ENCODE measurements at places on chromosomes 7 and 10.
A peak's percentile ranks its signal among the peaks of the same experiment; 100 is the strongest.

- no peak for DNase-seq
These were observed 707.5 kb upstream of the FZD8 start for GRCh38 chr10:36349445-36350078.

- DNase-seq: no peak
These were observed 75.3 kb downstream of the KIF20B start for GRCh38 chr10:89776665-89777064.

GRCh38 chr10:29981510-29981909 is 77.9 kb downstream of the JCAD start:
- DNase-seq: no peak

DNA sequence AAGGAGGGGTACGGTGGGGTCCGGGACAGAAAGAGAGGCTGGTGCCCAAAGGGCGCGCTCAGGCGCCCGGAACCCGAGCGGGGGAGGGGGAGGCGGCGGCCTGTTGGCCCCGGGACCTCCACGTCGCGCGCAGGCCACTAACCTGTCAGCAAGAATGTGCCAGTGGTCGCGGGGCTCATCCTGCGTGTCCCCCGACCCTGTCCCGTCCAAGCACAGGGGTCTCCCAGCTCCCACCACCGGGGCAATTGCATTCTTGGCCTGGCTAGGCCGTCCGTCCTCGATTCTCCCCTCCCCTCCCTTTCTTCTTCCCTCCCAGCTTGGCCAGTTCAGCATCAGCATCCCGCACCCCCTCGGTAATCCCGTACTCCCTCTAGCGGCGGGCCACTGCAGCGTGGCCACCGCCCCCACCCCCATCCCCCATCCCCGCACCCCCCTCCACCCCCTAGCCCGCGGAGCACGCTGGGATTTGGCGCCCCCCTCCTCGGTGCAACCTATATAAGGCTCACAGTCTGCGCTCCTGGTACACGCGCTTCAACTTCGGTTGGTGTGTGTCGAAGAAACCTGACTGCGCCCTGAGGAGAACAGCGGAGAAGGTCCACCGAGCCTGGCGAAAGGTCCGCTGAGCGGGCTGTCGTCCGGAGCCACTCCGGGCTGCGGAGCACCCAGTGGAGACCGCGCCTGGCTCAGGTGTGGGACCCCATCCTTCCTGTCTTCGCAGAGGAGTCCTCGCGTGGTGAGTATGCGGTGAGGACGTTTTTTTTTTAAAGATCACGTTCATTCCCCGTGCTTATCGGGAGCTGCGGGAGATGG is at the start of gene SGCE:
TSS of gene SGCE (minus strand) at position 286 of the 810 bp plus-strand sequence. CDS start at position 251, 35 bp downstream.
- peak; percentile 6 for DNase-seq

- DNase-seq: no peak
These were observed 559.5 kb upstream of the IGFBP3 start for GRCh38 chr7:46480619-46481018.

- DNase-seq: no peak
These were observed 8.9 kb downstream of the LCOR start for GRCh38 chr10:96840841-96841518.

DNA sequence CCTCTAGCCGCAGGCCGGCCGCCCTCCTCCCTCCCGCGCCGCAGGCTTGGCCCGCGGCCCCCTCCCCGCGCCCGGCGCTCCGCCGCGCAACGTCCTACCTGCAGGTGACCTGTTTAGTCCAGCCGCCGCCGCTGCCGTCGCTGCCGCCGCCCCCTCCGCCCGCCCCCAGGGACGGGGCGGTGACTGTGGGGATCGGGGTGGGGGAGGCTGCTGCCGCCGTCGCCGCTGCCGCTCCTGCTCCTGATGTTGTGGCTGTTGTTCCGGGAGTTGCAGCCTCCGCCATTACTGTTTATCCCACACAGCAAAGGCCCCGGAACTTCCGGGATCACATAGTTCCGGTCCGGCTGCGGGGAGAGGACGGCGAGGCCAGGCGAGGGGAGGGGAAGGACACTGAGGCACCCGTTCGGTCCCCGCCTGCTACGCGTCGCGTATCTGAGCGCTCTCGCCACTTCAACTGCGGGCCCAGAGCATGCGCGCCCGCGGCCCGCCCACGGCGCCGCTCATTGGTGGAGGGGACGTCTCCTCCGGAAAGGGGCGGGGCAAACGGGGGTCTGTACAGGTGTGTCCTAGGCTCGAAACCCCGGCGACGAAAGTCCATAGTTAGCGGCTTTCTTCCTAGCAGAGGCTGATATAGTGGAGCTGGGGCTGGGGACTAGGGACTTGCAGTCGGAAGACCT is at the start of gene MKRN1:
TSS of gene MKRN1 (minus strand) at position 444 of the 677 bp plus-strand sequence. CDS start at position 283, 161 bp downstream.
- peak; percentile 67 for DNase-seq

DNA sequence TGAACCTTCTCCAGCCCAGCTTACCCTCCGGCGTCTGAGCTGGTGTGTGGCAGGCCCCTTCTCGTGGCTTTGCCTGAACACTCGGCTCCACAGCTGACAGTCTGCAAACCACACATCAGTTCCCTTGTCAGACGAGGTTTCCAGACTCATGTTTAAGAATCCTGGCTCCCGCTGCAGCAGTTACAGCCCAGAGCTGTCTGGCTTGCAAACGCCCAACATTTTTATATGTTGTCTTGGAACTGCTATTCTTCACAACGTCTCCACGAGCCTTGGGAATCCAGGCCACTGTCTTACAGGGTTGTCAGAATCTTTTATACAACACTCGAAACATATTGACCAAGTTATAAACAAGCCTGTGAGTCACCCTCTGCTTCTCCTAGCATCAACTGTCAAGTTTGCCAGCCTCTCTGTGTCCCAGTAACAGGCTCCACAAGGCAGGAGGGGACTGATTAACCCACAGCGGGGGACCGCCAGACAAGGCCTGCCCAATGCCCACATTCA is 68.1 kb downstream of the TNS3 start:
- no peak for DNase-seq

DNA sequence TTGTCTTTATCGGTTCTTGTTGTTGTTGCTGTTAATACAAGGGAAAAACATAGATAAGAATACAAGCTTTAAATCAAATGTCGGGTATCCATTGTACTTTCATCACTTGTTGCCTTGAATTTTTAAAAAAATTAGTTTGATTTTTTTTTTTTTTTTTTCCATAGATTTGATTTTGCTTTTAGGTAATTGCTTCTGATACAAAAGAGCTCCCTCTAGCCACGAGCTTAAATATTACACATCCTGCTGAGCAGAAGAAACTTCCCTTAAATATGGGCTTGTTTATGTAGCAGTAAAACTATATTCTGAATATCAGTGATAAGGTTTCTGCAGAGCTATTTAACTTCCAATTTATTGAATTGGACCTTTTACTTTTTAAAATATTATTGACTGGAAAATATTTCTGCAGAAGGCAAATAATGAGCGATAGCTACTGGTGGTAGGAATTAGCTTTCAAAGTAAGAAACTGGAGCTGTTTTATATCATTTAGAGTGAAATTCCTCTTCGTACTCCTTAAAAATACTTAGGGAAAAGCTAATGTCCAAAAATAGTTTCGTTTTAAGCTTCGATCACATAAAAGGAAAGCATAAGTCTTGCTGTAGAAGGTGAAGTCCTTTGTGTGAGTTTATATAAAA is 216.9 kb downstream of the POLR1F start:
- no peak for DNase-seq

- no peak for DNase-seq
These were observed 12.6 kb upstream of the ICA1 start for GRCh38 chr7:8274589-8274988.

DNA sequence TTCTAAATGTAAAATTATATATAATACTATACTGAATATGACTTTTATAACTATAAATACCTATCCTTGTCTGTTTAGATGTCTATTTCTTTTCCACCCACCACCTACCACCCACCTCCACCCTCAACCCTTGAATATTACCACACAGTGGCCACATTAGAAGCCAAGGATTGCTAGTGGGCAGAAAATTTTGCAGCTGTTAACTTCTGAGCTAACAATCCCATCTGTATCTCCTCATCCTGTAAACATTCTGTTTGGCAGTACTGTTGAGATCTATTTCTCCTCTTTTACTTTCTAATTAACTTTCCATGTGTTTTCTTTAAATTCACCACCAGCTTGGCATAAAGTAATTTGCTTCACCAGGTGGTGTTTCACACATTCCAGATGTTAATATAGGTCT is 281.1 kb upstream of the BMPER start:
- no peak for DNase-seq

- no peak for DNase-seq
These were observed 12.3 kb downstream of the MRPS24 start for GRCh38 chr7:43856996-43857395.

- no peak for DNase-seq
These were observed 76.9 kb downstream of the SNX10 start for GRCh38 chr7:26368542-26368941.

DNA sequence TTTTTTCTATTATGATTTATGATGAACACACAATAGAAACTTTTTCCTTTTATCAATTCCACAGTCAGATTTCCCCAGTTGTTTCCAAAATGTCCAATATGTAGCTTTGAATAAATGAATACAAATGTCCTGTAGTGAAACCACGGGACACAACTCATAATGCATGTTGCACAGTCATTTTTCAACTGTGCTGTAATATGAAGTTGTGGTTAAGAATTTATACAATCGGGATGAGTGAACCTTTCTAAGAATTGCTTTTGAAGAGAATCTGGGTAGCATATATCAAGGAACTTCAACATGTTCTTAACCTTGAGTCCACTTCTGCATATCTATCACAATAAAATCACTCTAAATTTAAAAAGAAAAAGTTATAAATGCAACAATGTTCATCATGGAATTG is 14.6 kb upstream of the ST7 start:
- DNase-seq: no peak

- DNase-seq: no peak
These were observed 29.4 kb downstream of the ZRANB1 start for GRCh38 chr10:124971276-124971675.

DNA sequence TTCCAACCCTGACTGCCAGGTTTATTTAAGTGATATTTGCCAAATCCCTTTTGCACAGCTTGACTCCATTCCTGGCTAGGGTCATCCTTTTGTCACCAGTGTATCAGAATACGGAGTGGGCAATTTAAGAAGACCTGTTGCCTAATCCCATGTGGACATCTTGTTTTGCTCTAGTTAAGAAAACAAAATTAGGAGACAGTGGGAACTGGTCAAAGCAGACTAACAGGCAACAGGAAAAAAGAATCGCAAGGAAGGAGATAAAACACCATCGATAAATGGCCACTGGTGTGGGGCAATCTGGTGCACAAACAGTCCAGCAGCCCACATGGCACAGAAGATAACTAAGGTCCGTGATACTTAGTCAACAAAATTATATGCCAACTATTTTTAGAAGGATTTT is 21.4 kb downstream of the KDM7A start:
- no peak for DNase-seq

DNA sequence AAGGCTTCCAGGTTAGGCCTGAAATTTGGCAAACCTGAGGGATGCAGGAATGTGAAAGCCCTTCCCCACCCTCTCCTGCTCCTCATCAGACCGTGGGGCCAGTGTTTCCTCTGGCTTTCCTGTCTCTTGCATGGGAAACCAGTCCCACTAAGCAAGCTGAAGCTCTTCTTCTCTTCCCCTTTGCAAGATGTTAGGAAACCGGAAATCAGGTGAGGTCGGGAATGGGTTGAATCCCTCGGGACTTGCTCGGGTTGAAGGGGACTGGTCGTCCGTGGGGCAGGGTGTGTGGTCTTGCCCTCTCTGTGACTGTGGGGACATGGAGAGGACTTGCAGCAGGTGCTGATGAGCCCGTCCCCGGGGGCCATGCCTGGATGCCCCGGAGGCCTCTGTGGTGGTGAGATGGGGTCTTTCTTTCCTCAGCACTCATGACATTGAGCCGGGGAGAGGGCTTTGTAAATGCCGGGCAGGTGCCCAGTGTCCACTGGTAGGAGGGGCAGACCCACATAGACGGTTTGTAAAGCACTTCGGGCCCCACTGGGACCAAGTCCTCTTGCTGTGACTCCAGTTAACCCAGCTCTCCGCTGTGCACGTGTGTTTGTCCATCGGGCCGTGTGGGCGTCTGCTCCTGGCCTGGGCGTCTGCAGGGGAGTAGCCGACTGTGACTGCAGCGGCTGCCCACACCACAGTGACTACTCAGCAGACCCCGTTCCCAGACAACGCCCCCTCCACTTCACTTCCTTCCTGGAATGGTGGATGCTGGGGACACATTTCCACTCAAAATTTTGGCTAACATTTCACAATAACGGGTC is 373.9 kb downstream of the GLRX3 start:
- no peak for DNase-seq

- DNase-seq: no peak
These were observed 492.9 kb upstream of the FOXK1 start for GRCh38 chr7:4189131-4189570.

GRCh38 chr7:35253460-35253709 is 515 bp downstream of the TBX20 start:
- no peak for DNase-seq

- DNase-seq: no peak
These were observed 25.7 kb upstream of the FAM133B start for GRCh38 chr7:92615861-92616260.

- no peak for DNase-seq
These were observed 39.6 kb upstream of the HSPB1 start for GRCh38 chr7:76262683-76263402.

- DNase-seq: no peak
These were observed 1.5 kb downstream of the LIPK start for GRCh38 chr10:88707429-88708155.

DNA sequence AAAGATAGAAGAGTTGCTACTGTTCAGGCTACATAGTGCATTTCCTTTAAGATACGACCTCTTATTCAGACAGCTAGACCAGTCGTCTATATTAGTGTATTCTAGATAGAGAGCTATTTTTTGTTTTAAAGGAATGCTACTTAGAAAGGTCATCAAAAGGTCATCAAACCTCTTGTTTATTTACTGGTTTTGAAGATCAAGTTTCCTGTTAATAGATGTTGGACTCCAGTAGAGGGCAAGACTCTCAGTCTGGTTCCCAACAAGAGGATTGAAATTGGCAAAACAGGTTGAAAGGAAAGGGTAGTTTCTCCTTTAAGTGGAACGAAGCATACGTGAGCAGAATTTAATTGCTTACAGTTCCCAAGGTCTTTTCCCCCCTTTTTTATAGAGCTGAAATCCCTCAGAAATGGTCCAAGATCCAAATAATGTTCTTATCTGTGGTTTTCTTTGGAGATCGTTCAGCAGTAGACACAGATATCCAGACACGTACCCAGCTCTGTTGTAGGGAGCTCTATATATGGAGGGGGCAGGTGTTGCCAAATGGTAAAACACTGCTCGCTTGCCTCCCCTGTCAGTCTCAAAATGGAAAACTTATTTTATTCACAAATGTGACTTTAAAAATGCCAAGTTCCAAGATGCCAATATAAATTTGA is 37.2 kb downstream of the BAMBI start:
- DNase-seq: no peak

All from activated naive CD4-positive, alpha-beta T cell (primary cell).